Sigmoid colon (tissue), 7 donors: ENCODE measurements at places on chromosomes 6 and 20. TPM values are rescaled to one million over a fixed set of nuclear protein-coding genes. Genes with fewer than 3 reads are reported as not detected.

DNA sequence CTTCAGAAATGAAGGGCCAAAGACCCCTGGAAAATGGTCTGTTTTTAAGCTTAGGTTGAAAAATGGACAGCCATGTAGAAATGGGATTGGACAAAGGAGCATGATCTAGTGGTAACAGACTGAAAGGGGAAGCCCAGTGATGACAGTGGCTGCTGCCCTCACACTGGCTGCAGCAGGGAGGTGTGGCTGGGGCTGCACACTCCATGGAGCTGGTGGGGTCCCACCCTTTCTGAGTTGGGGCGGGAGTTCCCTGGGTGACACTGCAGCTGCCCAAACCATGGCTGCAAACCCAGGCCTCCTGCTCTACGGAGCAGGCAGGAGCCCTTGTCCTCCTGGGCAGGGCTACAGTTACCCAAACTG, 8.5 kb upstream of the PACSIN1 start:
- H3K27me3 ChIP-seq, result no peaks in the 10 kb centered on the region
- no peak for DNase-seq
- H3K27ac ChIP-seq, result no peak overlapping the region
- no peaks in the 10 kb centered on the region for H3K4me1 ChIP-seq
- no peaks in the 10 kb centered on the region for H3K36me3 ChIP-seq

GRCh38 chr6:40978687-40979289, 60.2 kb downstream of the UNC5CL start:
- no peaks in the 10 kb centered on the region for H3K36me3 ChIP-seq
- DNase-seq, result no peak
- no peaks in the 10 kb centered on the region for H3K27me3 ChIP-seq
- H3K4me1 ChIP-seq, result no peaks in the 10 kb centered on the region

DNA sequence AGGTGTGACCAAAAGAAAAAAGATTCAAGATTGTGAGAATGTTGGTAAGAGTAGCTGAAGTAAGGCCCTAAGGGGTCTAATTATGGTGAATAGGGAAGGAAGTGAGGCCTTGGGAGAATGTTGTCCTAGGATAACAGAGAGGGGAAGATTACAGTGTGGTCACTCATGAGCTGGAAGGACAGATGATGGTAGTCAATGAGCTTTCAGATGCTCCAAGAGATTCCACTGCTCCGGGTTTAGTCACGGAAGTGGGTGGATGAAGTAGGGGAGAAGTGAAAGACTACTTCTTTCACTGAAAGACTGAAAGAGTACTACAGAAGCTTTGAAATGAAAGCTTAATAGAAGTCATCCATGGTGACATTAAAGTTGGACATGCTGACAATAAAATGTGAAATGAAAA, 108.5 kb downstream of the MMS22L start:
- H3K4me3 ChIP-seq, result no peak overlapping the region
- H3K4me1 ChIP-seq, result no peaks in the 10 kb centered on the region
- H3K27me3 ChIP-seq, result no peaks in the 10 kb centered on the region
- DNase-seq, result no peak
- no peak overlapping the region for H3K27ac ChIP-seq
- no peaks in the 10 kb centered on the region for H3K36me3 ChIP-seq

DNA sequence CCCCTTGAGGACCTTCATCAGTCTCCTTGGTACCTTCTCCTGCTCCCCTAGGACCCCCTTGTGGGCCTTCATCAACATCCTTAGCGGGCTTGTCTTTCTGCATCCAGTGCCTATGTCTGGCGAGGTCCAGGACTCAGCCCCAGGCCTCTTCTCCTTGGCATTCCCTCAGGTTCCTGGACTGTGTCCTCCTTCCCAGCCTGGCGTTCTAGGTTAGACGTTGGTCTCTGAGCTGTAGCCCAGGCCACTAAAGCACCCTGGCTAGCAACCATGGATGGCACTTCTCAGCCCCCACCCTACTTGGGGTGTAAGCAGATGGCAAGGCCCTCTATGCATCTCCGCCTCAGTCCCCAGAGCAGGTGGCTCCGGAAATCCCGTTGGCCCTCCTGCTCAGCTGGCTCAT, 51.5 kb upstream of the NNAT start:
- no peaks in the 10 kb centered on the region for H3K27me3 ChIP-seq
- no peaks in the 10 kb centered on the region for H3K4me1 ChIP-seq
- H3K27ac ChIP-seq, result no peak overlapping the region
- H3K36me3 ChIP-seq, result no peaks in the 10 kb centered on the region

DNA sequence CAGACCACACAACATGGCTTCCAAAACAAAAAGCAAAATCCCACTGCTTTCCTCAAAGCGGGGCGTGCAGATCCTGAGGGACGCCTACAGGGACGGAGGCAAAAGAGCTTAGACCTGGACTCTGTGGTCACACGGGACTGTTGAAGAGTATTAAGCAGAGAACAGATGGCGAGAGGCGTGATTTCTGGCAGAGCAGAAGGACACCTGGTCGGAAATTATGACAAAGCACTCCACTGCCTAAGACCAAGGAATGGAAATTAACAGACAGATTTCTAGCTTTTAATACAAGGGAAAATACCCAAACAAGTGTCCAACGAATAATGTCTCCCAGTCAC, 15.4 kb downstream of the CST7 start:
- H3K27ac ChIP-seq, result no peak overlapping the region
- no peak overlapping the region for H3K4me3 ChIP-seq
- H3K36me3 ChIP-seq, result peaks cover 93% of the 10 kb centered on the region
- no peaks in the 10 kb centered on the region for H3K4me1 ChIP-seq
- no peaks in the 10 kb centered on the region for H3K27me3 ChIP-seq

Gene RAE1
- 15.5 TPM for total RNA-seq
